NAMALWA (cell line): ENCODE measurements at places on chromosomes 1 and 21.

GRCh38 chr1:235077571-235078479 lies 50.8 kb downstream of the TOMM20 start:
- DNase-seq: no peak

- DNase-seq: no peak
These were observed 24.1 kb upstream of the MYCL start for GRCh38 chr1:39925721-39926342.

- peak; percentile 45 for DNase-seq
These were observed 1412.7 kb downstream of the KCNT2 start for GRCh38 chr1:195195423-195196057.

DNA sequence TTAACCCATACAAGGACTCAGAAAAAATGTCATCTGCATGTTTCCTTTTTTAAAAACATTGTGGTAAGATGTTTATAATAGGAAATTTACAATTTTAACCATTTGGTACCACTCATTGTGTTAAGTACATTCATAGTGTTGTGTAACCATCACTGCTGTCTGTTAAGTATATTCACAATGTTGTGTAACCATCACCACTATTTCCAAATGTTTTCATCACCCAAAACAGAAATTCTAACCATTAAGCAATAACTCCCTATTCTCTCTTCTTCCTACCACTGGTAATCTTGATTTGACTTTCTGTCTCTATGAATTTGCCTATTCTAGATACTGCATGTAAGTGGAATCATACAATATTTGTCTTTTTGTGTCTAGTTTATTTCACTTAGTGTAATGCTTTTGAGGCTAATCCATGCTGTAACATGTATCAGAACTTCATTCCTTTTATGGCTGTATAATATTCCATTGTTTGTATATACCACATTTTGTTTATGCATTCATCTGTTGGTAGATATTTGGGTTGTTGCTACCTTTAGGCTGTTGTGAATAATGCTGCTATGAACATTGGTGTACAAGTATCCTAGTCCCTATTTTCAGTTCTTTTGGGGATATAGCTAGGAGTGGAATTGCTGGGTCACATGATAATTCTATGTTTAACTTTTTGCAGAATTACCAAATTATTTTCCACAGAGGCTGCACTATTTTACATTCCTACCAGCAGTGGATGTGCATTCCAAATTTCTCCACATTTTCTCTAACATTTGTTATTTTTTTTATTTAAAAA lies 14.1 kb downstream of the HIPK1 start:
- DNase-seq: no peak

DNA sequence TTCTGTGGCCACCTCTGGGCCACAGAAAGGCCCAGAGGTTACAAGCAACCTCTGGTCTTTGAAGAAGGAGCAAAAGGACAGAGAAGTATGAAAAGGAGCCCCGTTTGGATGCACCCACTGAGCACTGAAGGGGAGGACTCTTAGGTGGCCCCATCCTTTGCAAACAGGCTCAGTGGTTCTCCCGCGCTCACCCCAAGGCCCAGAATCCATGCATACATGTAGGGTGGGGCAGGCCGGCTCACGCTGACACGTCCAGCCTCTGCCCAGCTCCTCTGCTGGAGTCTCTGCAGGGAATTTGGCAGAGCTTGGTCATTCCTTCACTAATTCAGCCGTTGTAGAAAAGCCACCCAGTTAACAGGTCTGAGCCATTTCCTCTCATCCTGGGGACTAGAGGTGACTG lies 61.3 kb upstream of the AJAP1 start:
- no peak for DNase-seq

DNA sequence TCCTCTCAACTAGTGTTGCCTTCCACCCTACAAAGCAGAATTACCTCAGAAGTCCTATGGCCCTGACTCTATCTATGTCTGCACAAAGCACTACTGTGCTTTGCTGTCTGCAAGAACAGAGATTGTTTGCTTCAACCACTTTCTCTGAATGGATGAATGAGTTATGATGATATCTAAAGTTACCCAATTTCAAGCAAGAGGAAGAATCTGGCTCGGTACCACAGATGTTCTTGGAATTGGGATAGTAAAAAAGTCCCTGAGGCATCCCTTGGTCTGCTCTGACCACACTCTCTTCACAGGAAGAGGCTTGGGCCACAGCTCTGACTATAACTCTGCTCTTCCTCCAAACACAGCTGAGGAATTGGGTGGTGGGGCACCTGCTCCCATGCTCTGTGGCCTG lies 31.2 kb downstream of the MTARC1 start:
- DNase-seq: no peak

GRCh38 chr1:99704356-99704816 lies 58.5 kb downstream of the PALMD start:
- no peak for DNase-seq

- DNase-seq: no peak
These were observed 23.4 kb downstream of the ARHGEF19 start for GRCh38 chr1:16189003-16189402.

GRCh38 chr1:243727503-243728203 lies 122.4 kb downstream of the AKT3 start:
- peak; percentile 53 for DNase-seq

DNA sequence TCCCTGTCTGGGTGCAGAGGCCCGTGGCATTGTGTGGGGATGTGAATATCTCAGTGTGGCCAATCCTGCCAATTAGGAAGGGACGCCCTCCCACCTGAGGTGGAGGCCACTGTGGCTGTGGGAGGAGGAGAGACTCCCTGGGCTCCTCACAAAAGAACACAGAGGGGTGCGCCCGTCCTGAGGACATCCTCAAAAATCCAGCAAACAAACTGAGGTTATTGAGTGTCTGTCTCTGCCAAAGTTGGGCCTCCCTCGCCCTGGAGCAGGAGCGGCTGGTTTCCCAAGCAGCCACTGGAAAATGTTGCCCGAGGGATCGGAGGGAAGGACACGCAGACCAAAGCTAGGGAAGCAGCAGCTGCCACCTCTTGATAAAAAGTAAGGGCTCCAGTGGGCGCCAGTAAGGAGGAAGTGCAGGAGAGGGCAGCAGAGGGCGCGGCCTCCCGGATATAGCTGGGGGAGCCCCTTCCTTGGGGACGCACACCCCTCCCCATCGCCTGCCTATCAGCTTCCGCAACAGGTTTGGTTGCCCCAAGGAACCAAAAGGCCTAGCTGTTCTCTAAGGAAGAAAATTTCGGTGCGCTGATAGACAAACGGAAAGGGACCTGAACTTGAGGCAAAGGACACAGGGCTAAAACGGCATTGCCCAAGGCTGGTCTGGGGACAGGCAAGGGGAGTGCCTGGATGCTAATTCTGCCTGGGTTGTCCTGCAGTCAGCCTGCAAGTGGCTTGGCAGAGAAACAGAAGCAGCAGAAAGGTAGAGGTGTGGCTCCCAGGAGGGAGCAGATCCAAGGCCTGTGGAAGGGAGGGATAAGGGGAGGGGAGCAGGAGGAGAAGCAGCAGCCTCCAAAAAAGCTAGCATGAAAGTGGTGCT lies 1.7 kb upstream of the GRIK3 start:
- DNase-seq: no peak

DNA sequence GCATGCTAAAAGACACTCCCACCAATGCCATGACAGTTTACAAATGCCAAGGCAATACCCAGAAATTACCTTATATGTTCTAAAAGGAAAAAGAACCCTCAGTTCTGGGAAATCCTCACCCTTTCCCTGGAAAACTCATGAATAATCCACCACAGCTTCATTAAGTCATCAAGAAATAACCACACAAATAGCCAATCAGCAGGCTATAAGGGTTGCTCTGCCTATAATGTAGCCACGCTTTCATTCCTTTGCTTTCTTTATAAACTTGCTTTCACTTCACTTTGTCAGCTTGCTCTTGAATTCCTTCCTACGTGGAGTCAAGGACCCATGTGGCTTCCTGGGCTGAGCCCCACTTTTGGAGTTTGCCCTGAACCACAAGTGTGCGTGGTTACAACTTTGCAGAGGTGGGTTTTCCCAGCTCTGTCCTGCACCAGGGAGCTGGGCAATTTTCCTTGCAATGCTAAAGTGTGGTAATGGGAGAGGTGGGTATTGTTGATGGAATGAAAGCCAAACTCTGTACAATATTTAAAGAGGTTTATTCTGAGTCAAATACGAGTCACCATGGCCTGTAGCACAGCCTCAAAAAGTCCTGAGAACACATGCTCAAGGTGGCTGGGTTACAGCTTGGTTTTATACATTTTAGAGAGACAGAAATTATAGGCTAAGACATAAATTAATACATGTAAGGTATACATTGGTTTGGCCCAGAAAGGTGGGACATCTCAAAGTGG lies 42.2 kb upstream of the COG2 start:
- no peak for DNase-seq

DNA sequence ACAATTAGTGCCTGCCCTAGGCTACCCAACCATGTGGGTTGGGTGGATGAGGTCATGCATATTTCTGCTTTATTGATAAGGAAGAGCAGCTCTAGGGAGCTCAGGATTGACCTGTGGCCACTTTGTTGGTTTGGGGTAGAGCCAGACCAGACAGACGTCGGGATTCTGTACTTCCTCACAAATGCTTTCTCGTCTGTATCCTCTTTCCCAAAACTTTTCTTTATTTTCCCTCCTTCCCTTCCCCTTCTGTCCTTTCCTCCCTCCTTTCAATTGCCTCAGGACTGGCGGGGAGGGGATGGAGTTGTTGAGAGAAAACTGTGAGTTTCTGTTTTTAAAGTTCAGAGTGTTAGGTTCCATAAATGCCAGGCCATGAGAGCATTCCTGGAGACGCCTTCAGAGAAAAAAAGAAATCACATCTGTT lies 68.0 kb downstream of the UCK2 start:
- no peak for DNase-seq

DNA sequence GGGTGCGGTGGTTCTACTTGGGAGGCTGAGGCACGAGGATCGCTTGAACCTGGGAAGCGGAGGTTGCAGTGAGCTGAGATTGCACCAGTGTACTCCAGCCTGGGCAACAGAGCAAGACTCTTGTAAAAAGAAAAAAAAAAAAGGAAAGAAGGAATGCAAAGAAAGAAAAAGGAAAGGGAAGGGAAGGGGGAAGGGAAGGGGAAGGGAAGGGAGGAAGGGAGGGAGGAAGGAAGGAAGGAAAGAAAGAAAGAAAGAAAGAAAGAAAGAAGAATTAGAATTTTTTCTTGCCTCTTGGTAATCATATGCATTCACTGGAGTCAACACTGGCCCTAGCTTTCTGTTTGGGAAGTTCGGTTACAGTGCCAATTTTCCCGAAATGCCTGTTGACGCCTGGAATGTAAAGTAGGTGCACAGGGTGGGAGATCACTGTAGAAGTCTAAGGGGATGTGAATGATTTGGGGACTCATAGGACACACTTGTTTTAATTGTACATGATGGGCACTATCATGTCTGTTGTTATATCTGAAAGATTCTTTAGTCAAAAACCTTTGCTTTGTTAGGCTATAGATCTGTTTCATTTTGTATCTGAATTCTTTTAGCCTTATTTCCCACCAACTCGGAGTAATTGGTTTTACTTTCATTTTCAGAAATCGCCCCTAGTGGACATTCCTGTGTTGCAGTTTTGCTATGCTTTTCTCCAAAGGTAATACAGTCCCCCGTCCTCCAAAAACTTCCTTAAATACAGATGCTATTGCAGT lies 59.8 kb upstream of the MORC3 start:
- DNase-seq: peak; percentile 90

DNA sequence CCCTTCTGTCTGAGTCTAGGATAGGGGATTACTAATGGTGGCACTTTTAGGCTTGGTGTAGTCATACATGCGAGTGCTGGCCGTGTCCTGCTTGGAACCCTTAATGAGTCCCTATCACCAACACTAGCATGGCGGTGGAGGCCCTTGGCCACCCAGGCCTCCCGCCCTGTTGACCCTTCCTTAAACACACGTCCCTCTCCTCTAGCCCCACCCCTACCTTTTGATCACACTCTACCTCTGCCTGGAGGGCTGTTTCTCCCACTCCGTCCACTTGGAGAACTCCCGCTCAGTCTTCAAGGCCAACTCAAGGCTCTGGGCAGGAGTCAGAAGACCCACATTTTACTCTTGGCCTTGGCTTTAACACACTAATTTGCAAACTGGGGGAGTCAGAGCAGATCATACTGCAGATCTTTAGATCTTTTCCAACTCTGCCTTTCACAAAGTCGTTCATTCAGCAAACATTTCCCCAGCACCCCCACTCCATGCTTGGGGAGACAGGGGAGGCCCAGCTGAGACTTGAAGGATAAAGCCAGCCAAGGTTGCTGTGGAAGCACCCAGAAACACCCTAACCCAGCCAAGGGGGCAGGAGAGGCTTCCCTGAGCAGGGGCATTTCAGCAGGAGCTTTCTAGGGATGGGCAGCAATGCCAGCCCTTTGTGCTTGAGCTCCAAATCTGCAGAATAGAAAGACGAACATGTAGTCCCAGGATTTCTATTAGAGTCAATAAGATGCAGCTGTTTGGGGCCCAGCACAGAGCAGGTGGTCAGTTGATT lies 1.9 kb downstream of the PODN start:
- DNase-seq: no peak

DNA sequence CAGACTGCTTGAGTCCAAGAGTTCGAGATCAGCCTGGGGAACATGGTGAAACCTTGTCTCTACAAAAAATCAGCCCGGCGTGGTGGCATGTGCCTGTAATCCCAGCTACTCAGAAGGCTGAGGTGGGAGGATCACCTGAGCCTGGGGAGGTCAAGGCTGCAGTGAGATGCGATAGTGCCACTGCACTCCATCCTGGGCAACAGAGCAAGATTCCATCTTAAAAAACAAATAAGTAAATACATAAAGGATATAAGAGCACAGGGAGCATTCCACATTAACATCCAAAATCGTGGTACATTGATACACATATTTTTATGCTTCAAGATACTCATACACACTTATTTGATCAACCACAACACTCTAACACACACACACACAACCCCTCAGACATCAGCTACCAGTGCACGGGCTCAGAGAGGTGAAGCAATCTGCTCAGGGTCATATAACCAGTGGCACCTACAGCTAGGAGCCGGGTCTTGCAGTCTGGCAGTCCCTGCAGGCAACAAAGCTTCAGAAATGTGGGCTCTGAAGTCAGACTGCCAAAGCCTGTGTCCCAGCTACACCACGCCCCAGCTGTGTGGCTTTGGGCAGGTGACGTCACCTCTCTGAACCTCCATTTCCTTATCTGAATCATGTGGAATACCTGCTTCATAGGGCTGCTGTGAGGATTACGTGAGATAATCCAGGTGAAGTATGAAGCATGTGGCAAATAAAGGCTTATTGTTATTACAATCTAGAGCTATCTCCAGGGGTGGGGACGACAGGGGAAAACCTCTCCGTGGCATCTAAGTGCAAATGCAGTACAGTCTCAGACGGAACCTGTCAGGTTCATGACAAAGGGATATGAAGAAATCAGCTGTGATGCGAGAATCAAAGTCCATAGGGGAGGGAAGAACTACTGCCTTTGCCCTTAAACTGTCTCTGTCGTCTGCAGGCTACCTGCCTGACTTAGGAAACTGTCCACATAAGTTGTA lies 4.8 kb upstream of the CRYBG2 start:
- peak; percentile 37 for DNase-seq

- DNase-seq: peak; percentile 78
These were observed 9.6 kb downstream of the P3H1 start for GRCh38 chr1:42756956-42757891.

GRCh38 chr1:226891346-226891745 lies 20.9 kb downstream of the PSEN2 start:
- DNase-seq: no peak

- DNase-seq: no peak
These were observed 605 bp downstream of the TNFRSF9 start for GRCh38 chr1:7940034-7940433.
